ENCODE measurements at places on chromosomes 2 and 18. TPM values are rescaled to one million over a fixed set of nuclear protein-coding genes. Genes with fewer than 3 reads are reported as not detected.

MAPRE3 gene
- total RNA-seq: 3.2 TPM

RRM2 gene
- total RNA-seq: 469 TPM

TMEM127 gene
- total RNA-seq: 16.6 TPM

CRIM1 gene
- 3.9 TPM for total RNA-seq

KCNS3 gene
- total RNA-seq: 0.07 TPM

SLC9A4 gene
- total RNA-seq: 0.11 TPM

TUBB6 gene
- 5.4 TPM for total RNA-seq

CD207 gene
- not detected for total RNA-seq

TUBA3E gene
- not detected for total RNA-seq

SCN3A gene
- total RNA-seq: 0.23 TPM

RTP5 gene
- total RNA-seq: not detected

SFT2D3 gene
- 2.8 TPM for total RNA-seq

PAIP2B gene
- 2.3 TPM for total RNA-seq

TEKT4 gene
- not detected for total RNA-seq

IL37 gene
- not detected for total RNA-seq

SLC5A7 gene
- total RNA-seq: not detected

CHRND gene
- not detected for total RNA-seq

SPTBN1 gene
- 86.8 TPM for total RNA-seq

DNER gene
- not detected for total RNA-seq

DNA sequence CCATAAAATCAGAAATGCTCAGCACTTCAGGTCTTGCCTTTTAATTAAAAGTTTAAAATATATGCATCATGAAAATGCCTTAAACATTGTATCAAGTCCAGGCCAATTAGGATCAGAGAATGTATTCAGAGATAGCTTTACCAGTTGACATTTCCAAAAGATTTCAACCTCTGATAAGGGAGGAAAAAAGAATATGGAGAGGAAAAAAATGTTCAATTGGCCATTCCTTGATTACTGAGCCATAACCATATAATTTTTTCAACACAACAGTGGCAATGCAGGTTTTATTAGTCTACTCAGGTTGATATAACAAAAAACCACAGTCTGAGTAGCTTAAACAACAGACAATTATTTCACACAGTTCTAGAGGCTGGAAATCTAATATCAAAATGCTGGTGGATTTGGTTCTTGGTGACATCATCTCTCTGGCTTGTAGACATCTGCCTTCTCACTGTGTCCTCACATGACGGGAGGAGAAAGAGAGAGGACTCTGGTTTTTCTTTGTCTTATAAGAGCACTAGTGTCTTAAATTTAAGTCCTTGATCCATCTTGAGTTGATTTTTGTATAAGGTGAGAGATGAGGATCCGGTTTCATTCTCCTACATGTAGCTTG, 111.9 kb downstream of the IRS1 start:
- no peak overlapping the region for H3K4me3 ChIP-seq
- H3K36me3 ChIP-seq: no peaks in the 10 kb centered on the region
- peaks cover 13% of the 10 kb centered on the region for H3K27me3 ChIP-seq
- no peaks in the 10 kb centered on the region for H3K4me1 ChIP-seq

DNA sequence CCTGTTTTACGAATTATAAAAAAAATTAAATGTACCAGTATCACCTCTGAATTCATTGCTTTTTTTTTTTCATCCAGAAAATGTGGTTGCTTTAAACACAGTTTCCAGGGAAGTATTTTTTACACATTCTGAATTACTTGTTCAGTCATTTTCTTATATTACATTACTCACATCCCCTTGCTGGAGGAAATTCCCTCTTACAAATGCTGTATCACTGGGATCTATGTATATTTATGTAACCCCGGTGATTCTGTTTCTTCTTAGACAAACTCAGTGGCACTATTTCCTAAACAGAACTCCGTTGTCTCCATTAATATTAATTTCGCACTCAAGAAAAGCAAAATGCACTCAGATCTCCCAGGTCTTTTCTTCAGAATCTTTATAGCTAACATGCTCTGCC, 1078.5 kb upstream of the ZEB2 start:
- no peak for DNase-seq
- H3K36me3 ChIP-seq: no peaks in the 10 kb centered on the region
- no peak overlapping the region for H3K4me3 ChIP-seq
- H3K27ac ChIP-seq: no peak overlapping the region
- no peaks in the 10 kb centered on the region for H3K4me1 ChIP-seq

DNA sequence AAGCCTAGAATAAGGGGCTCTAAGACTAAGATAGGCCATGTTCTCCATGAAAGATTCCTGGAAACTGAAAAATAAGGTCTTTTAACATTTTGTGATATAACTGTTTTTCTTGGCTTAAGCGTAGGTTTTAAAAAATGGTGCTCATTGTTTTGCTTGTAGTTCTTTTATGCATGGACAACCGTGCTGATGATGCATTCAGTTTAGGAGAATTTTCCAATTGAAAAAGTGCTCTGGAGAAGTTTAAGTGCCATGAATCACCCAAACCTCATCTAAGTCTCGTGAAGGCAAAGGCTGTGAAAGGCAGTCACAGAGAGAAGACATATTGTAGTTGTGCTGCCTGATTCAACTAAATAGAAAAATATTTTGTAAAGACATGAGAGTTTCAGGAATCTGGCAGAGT, 111.8 kb upstream of the GAREM1 start:
- no peak overlapping the region for H3K27ac ChIP-seq
- H3K4me1 ChIP-seq: no peaks in the 10 kb centered on the region
- DNase-seq: no peak

GRCh38 chr2:30230497-30231211, 680 bp upstream of the LBH start:
- H3K27me3 ChIP-seq: peaks cover 10% of the 10 kb centered on the region
- peaks cover 65% of the 10 kb centered on the region for H3K4me1 ChIP-seq
- DNase-seq: peak; percentile 39
- peaks cover 23% of the 10 kb centered on the region for H3K36me3 ChIP-seq
- H3K4me3 ChIP-seq: peak overlapping the region; percentile 76

DNA sequence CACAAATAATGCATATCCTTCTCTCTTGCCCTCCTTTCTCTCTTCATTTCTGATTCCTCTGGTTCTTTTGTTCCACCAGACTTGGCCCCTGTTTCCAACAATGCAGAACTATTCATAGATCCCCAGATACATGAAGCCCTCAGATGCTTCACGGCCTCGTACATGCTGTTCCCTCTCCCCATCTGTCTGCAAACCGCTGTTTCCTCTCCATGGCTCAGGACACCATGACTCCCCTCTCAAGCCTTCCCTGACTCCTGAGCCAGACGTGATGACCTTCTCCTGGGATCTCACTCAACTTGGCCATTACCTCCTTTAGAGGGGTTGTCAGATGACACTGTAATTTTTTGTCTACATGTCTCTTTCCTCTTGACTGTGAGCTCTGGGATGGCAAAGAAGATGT, 15.5 kb downstream of the NEB start:
- no peaks in the 10 kb centered on the region for H3K4me1 ChIP-seq
- no peaks in the 10 kb centered on the region for H3K36me3 ChIP-seq
- no peak overlapping the region for H3K4me3 ChIP-seq
- no peak for DNase-seq

GRCh38 chr2:152078662-152079061, 20.2 kb downstream of the CACNB4 start:
- H3K4me1 ChIP-seq: no peaks in the 10 kb centered on the region
- no peak overlapping the region for H3K27ac ChIP-seq
- peaks cover 2% of the 10 kb centered on the region for H3K27me3 ChIP-seq
- no peaks in the 10 kb centered on the region for H3K36me3 ChIP-seq
- H3K4me3 ChIP-seq: no peak overlapping the region

- no peaks in the 10 kb centered on the region for H3K4me1 ChIP-seq
- no peak overlapping the region for H3K27ac ChIP-seq
- no peaks in the 10 kb centered on the region for H3K36me3 ChIP-seq
- peaks cover 1% of the 10 kb centered on the region for H3K27me3 ChIP-seq
- no peak for DNase-seq
- no peak overlapping the region for H3K4me3 ChIP-seq
These were observed 65.0 kb upstream of the TSPYL6 start for GRCh38 chr2:54321047-54321446.

GRCh38 chr2:180385601-180386201, 378.6 kb upstream of the CWC22 start:
- no peak for DNase-seq
- H3K4me3 ChIP-seq: no peak overlapping the region
- H3K4me1 ChIP-seq: no peaks in the 10 kb centered on the region
- no peak overlapping the region for H3K27ac ChIP-seq
- no peaks in the 10 kb centered on the region for H3K27me3 ChIP-seq

GRCh38 chr2:201572846-201573508, 70.3 kb downstream of the TMEM237 start:
- H3K27ac ChIP-seq: no peak overlapping the region
- H3K4me3 ChIP-seq: no peak overlapping the region
- no peaks in the 10 kb centered on the region for H3K4me1 ChIP-seq

GRCh38 chr2:238774071-238774470, 73.8 kb upstream of the TWIST2 start:
- no peaks in the 10 kb centered on the region for H3K36me3 ChIP-seq
- H3K27me3 ChIP-seq: peaks cover 11% of the 10 kb centered on the region
- no peak overlapping the region for H3K27ac ChIP-seq
- no peak for DNase-seq
- no peaks in the 10 kb centered on the region for H3K4me1 ChIP-seq

GRCh38 chr2:237600205-237600846, 9.8 kb upstream of the RAB17 start:
- no peak overlapping the region for H3K27ac ChIP-seq
- no peaks in the 10 kb centered on the region for H3K27me3 ChIP-seq
- H3K4me1 ChIP-seq: peaks cover 29% of the 10 kb centered on the region

DNA sequence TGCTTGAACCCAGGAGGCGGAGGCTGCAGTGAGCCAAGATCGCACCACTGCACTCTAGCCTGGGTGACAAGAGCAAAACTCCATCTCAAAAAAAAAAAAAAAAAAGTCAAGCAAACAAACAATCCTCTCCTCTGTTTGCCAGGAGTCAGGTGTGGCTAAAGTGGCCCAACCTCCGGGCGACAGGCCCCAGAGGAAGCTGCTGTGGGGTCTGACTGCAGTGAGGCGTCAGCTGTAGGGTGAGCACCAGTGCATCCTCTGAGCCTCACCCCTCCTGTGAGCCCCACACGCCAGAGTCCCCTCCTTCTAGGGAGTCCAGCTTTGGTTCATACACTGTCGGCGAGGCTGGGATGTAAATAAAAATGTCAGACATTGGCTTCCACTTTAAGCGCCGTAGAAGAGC, 76.5 kb upstream of the HS6ST1 start:
- H3K4me3 ChIP-seq: no peak overlapping the region
- H3K27ac ChIP-seq: no peak overlapping the region
- no peaks in the 10 kb centered on the region for H3K36me3 ChIP-seq
- peaks cover 8% of the 10 kb centered on the region for H3K27me3 ChIP-seq

- H3K4me1 ChIP-seq: no peaks in the 10 kb centered on the region
- no peak for DNase-seq
- no peaks in the 10 kb centered on the region for H3K27me3 ChIP-seq
These were observed 160.3 kb upstream of the ACAA2 start for GRCh38 chr18:49973592-49973991.

- H3K4me1 ChIP-seq: no peaks in the 10 kb centered on the region
- H3K27me3 ChIP-seq: no peaks in the 10 kb centered on the region
- DNase-seq: no peak
- H3K27ac ChIP-seq: no peak overlapping the region
- no peak overlapping the region for H3K4me3 ChIP-seq
- no peaks in the 10 kb centered on the region for H3K36me3 ChIP-seq
These were observed 286.9 kb downstream of the MEIS1 start for GRCh38 chr2:66721776-66722175.

DNA sequence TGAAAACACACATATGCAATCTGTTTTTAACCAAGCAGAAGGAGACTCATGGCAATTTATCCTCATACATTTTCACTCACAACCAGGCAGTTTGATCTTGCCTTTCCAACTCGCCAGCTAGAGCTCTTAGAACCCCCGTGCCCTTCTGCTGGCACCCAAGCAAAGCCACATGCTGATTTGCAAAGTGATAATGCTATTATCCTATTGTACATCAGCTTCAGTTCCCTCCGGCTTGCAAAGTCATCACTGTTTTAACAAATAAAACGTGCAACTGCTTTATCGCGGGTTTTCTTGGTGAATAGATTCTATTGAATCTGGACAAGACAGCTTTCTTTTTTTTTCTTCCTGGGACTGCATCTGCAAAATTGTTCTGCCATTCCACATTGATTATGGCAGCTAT, 314.6 kb downstream of the LNPK start:
- no peak for DNase-seq
- peaks cover 19% of the 10 kb centered on the region for H3K27me3 ChIP-seq
- no peak overlapping the region for H3K4me3 ChIP-seq
- no peak overlapping the region for H3K27ac ChIP-seq

DNA sequence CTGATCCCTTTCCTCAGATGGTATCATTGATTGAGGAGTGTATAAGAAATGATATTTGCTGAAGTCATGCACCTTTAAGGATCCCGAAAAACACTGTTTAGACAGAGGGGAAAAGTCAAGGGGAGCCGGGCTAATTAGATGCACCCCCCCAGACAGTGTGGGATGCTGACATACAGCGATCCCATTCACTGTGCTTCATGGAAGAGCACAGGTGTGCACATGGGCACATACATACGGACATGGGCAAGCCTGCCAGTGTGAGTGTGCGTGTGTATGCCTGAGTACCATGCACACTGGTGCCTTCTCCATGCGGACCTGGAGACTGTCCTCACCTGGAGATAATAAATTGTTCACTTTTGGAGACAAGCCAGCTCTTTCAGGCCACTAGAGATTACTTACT, 22.6 kb downstream of the MEIS1 start:
- H3K36me3 ChIP-seq: no peaks in the 10 kb centered on the region
- no peaks in the 10 kb centered on the region for H3K4me1 ChIP-seq
- H3K4me3 ChIP-seq: no peak overlapping the region
- no peak for DNase-seq

GRCh38 chr18:48860269-48861180, 90.2 kb downstream of the SMAD7 start:
- no peak overlapping the region for H3K27ac ChIP-seq
- no peaks in the 10 kb centered on the region for H3K27me3 ChIP-seq
- H3K36me3 ChIP-seq: no peaks in the 10 kb centered on the region
- DNase-seq: no peak
- no peak overlapping the region for H3K4me3 ChIP-seq

DNA sequence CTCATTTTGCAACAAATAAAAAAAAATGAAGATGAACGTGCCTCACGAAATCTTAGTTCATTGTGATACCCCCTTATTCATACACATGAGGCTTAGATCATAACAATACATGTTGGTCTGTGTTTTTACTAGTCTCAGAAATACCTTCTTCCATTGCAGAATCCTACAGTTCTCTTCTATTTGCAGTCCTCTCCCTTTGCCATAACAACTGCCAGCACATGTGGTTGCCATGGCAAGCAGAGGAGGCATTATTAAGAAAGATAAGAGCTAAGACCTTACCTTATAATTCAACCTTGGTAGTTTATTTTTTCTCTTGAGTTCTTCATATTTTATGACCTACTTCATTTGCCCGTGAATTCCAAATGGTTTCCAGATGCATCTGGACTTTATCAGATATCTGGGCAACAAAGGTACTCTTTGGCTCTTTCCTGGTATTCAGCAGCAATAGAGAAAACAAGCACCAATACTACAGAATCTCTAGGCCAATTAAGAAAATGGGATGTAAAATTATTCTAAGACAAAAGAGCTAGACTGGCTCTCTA, 524.0 kb downstream of the CMPK2 start:
- DNase-seq: no peak
- no peaks in the 10 kb centered on the region for H3K36me3 ChIP-seq
- no peak overlapping the region for H3K4me3 ChIP-seq
- no peaks in the 10 kb centered on the region for H3K27me3 ChIP-seq

Measured in activated CD4-positive, alpha-beta T cell treated with anti-CD3 and anti-CD28 coated beads for 36 hours (primary cell).